Activated gamma-delta T cell (primary cell): ENCODE measurements at places on chromosomes 7 and 10.

DNA sequence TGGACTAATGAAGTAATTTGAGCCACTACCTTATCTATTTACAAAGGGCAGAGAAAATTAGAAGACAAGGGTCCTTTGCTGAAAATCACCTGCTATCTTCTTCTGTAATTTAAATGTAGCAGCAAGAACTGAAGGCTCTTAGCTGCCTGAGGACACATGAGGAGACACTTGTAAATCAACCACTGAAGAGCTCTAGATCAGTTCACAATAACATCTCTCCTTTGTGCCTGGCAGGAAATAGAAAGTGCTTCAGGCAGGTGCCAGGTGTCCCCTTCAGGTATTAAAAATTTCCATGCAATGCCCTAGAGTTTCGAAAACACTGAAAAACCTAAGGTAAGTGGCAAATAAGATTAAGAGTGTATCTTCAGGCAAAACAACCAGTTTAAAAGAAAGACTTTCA is 474.6 kb downstream of the GRM8 start:
- DNase-seq, result no peak

GRCh38 chr10:111836571-111836970 is 347.0 kb downstream of the GPAM start:
- DNase-seq, result no peak

DNA sequence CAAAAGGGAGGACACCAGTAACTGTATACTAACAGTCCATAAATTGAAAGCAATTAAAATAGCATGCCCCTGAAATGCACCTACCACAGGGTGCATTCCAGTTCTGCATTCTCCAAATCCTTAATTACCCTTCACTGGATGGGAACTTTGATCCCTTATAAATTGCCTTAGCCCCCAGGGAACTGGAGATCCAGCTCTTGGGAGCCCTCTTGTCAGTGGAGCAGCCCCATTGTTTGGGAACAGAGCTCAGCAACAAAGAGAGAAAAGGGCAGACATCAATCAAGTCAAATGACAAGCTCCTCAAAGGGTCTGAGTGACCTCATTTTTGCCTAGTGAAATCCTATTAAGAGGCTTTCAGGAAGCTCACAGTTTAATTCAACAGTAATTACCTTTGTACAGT is 472.6 kb downstream of the XPNPEP1 start:
- no peak for DNase-seq

GRCh38 chr10:114042895-114043531 is 653 bp upstream of the ADRB1 start:
- DNase-seq, result no peak

DNA sequence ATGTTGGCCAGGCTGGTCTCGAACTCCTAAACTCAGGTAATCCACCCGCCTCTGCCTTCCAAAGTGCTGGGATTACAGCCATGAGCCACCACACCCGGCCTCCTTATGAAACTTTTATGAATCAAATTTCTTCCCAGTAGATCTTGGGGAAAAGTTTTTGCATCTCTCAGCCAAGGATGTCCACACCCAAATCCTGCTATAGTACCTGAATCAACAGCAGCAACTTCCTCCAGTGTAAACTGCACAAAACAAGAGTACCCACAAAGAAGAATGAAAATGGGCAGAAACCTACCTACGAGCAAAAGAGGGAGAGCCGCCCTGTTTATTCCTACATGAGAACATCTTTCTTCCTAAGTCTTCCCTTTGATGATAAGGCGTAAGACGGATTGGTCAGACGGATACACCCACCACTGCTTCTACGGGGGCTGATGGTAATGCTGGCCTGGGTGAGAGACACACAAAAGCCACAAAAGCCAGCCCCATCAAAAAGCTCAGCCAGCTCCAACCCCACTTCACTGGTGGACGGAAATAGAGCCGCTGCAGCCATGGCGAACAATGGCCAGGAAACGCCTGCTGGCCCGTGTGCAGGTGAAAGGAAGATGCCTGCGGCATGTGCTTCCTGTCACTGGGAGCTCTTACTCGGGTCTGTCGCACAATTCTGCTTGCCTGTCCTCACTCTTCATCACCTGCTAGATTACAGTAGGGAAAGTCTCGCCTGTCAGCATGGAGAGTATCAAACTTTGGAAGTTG is 10.4 kb downstream of the JCAD start:
- no peak for DNase-seq

DNA sequence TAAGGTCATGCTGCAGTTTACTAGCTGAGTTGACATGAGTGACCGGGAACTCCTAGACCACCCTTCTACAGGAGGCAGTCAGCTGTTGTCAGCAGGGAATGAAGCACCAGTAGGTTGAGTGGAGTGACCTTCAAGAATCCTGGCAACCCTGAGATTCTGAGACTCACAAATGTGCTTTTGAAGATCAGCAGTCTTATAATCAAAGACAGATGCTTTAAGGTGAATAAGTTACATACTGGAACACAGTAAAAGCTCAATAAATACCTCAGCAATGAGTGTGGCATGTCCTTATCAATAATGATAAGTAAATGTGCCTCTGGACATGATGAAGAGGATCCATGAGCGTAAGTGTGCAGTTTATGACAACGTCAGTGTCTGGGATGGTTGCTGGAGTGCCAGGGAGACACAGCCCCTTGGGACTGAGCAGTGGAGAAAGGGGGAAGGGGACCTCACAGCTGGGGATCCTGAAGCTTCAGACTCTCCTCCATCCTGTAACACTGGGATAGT is 11.9 kb upstream of the OR6V1 start:
- DNase-seq, result no peak

DNA sequence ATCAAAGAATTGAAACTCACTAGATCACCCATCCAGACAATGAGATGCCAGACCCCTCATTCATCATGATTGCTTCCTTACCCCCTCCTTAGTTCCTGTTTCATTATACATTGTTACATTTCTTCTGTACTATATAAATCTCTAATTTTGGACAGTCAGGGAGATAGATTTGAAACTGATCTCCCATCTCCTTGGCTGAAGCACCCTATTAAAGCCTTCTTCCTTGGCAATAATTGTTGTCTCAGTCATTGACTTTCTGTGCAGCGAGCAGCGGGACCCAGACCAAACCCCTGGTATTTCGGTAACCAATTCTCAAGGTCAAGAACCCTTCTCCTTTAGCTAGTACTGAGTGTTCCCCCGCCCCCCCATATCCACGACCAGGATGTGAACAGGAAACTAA is 100.2 kb downstream of the ABLIM1 start:
- no peak for DNase-seq

- no peak for DNase-seq
Observed at GRCh38 chr10:88764110-88764509, 4.3 kb downstream of the LIPN start.

DNA sequence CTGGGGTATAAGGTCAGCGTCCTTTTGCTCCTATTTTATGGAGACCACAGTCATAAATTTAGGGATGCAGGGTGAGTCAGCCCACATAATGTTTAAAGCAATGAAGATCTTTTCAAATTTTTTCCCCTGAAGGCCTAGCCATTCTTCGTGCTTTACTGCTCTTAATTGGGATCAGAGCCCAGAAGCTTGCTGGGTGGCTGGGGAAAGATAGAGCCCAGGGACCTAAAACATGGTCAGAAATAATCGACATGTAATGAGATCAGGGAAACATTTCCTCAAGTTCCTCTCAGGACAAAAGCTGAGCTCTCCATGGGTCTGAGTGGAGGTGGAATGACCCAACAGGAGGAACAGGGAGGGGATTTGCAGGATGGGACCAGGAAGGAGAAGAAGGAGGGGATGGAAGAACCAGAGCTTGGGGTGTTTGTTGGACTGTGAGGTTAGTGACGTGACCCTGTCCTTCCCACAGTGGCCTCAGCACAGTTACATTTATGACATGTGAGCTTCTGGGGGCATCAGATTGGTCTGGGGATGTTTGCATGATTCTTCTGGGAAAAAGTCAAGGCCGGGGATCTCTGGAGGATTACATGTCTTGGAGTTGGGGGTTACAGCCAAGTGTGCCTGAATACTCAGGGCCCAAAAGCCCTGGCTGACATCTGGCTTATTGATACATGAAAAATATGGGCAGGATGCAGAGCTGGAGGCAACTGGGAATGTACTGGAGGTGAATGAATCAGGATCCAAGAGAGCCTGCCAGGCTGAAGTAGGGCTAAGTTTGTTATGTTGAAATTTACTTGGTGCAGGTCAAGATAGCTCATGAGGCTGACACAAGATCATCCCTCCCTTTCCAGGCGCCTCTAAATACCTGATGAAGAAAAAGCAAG is 477.9 kb downstream of the RPS24 start:
- DNase-seq, result no peak

DNA sequence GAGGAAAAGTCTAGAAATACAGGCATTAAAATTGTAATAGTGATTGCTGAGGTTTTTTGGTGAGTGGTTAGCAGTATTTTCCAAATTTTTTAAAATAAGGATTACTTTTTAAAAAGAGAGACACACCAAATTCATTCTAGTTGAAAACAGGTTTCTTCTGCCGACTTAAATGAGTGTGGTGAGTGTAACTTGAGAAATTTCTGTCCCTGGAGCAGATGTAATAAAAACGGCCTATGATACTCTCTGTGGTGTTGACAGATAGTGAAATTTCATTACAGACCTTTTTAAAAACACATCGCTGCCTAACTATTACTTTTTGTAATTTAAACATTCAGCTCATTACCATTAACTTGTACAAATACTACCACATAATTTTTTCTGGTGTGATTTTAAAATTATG is 90.1 kb downstream of the CYP51A1 start:
- DNase-seq, result no peak

DNA sequence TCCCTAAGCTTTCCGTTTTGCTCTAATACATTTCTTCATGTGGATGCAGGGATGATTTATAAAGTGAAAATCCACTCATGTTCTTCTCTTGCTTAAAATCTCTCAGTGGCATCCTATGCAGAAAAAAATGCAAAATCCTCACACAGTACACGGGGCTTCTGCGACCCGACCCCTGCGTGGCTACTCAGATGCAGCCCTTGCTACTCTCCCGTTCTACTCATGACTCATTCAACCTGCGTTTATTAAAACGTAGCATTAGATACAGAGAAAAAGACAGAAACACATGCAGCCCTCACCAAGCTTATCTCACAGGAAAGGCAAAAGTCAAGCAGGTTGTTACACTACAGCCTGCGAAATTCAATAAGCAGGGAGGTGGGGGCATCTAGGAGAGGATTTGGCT is 284.4 kb upstream of the PFKP start:
- DNase-seq, result no peak

GRCh38 chr7:80241671-80242070 is 107.0 kb downstream of the GNAI1 start:
- no peak for DNase-seq

DNA sequence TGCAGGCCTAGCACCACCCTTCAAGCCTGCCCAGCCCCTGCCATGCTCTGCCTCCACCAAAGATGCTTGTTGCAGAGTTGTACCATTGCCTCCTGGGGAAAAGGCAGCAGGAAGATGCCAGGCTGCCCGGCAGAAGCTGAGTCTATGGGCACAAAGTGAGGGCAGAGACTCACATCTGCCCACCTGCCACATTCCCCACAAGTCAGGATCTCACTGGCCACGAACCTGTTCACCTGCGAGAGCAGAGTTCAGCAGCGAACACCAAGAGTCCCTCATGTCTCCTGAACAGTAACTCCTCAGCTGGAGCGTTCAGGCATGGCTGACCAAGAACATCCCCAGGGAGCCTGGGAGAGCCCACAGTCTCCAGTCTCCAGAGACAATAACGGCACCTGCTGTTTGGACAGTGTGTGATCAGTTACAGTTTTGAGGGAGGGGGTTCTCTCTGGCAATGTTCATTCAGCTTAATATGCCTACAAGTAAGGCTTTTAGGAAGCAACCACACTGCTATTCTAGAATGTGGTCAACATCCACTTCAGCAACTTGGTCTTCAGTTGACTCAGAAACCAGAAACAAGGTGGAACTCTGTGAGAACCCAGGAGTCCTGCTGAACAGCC is 78.5 kb downstream of the GRID1 start:
- no peak for DNase-seq

DNA sequence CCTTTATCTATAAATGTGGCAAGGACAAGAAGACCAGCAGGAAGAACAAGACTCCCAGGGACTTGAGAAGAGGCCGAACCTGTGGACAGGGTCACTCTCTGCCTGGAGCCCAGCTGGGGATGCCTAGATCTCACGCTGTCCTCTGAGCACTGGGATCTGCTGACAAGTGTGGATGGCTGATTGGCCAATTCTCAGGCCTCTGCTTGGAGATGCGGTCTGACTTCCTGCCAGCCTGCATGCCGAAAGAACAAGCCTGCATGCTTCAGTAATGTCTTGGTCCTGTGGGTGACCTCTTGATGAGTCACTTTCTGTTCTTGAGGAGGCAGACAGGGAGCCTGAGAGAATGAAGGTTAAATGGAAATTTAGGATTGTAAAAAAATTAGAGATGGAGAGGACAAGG is 84.7 kb downstream of the TMEM178B start:
- no peak for DNase-seq

- no peak for DNase-seq
Observed at GRCh38 chr10:58734116-58734515, 221.4 kb downstream of the BICC1 start.

- DNase-seq, result no peak
Observed at GRCh38 chr7:151792086-151792485, 84.8 kb downstream of the PRKAG2 start.

DNA sequence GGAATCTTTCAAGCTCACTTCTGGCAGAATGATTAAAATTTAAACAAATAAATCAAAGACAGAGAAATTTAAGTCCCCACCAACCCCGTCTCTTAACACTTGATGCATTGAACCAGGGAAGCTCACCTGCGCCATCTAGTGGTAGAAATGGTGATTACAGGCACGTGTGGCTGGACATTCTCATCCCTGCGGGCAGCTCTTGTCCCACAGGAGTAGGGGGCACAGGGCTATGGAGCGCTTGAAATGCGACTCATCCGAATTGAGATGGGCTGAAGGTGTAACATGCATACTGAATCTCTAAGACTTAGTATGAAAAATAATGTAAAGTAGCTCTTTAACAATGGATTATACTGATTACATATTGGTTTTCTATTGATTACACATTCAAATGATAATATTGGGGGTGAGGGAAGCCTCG is 24.8 kb upstream of the SLIT1 start:
- no peak for DNase-seq

GRCh38 chr7:94289071-94289470 is 105.6 kb upstream of the COL1A2 start:
- DNase-seq, result no peak

- no peak for DNase-seq
Observed at GRCh38 chr10:132385721-132386418, 11.1 kb upstream of the PWWP2B start.

DNA sequence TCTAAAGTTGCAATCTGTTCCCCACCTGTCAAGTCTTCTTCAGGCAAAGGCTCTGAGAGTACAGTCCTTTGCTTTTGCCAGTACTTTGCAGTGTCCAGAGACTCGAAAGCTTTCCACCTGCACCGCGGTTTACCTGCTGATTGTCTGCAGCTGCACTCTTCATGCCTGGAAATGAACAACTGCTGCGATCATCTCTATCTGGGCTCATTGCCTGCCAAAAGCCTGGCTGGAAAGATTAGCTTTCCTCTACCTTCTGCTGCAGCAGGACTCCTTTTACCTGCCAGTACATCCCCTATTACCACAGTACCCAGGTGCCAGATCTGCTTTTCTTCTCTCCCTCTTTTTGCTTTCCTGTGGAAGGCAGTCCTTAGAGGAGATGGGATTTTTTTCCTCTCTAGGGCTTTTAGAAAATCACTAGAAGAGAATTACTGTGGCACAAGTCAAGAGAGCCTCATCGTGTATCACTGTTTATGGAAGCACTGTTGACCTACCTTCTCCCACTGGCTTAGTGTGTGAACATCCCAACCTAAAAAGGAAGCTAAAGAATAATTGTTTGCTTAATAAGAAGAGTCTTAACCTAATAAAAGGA is 2.2 kb downstream of the STRIP2 start:
- DNase-seq, result no peak
